ENCODE measurements at places on chromosomes 16 and 17.

DNA sequence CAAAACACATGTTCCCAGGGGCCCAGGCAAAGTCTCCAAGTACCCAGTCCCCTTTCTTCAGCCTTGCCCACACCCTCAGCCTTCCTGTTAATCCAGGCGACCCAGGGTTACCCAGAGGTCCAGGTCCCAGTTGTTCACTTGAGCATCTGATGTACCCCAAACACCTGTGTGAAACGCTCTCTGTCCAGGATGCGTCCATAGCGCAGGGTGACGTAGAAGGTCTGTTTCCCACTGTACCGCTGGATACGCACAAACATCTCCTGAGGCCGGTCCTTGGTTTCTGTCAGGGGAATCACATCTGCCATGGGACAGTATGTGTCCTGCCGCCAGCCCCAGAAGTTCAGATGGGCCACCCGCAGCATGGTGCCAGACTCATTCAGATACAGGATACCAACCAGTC lies 1.6 kb downstream of the TMEM186 start:
- DNase-seq: no peak

DNA sequence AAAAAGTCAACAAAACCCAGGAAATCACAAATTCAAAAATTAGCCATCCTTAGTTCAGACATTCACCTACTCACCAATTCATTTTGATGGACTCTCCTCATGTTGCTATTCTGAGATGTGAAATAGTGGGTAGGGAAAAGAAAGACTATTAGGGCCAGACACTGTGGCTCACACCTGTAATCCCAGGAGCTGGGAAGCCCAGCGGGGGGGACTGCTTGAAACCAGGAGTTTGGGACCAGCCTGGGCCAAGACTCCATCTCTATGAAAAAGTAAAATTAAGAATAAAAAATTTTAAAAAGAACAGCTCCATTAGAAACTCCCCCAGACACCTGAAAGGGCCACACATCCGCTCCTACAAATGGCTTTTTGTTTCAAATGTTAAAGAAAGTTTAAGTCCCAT lies 21.4 kb downstream of the UBE2O start:
- no peak for DNase-seq

GRCh38 chr16:14365200-14365851 lies 264.7 kb downstream of the PARN start:
- DNase-seq: no peak

DNA sequence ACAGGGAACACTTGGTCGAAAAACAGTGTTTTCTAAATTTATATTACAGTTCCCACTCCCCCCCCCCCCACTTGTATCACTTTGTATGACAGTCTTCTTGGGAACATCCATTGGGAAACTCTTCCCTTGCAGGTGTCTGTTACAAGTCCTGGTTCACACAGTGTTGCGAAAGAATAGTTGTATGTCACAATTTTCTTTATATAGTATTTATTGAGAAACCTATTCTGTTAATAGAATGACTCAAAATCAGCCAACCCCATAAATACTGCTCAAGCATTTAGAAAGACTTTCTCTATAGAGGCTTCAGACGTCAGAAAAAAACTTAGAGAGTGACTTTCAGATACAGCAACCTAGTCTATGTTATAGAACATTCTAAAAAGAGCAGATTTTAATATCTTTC lies 414.4 kb downstream of the WWOX start:
- DNase-seq: no peak

DNA sequence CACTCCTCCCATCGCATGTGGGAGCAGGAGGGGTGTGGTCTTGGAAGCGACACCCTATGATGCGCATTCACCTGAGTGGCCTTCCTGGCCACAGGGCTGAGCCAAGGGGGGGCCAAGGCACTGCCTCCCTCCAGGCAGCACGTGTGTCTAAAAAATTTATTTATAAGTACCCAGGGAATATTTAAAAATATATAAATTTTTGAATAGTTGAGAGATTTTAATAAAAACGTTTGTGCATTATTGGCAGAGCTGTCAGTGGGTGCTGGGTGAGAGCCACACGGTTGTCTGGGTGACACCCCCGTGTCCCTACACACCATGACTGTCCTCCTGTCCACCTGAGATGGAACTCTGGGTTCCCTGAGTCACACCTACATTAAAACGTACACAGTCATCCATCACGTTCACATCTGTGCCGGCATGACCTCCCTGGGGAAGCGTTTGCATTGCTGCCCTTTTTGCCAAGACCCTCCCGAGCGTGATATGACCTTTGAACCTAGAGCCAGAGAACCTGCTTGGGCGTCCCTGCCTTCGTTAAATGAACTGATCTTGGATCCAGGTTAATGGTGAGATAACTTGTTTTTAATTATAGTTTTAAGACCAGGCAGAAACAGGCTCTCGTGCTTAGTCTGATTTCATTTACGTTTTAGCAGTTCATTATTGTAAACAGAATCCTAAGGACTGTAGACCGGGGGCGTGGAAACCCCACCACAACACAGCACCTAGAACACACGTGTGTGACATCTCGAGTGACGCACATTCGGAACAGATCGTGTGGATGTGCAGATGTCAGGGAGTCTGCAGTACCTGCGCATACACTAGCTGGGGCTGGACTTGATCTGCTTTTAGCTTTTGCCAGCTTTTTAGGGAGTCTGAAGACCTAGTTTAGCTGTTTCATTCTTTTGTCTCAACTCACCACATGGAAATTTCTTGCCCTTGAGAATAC lies 192.8 kb upstream of the CHMP6 start:
- no peak for DNase-seq

GRCh38 chr16:51085271-51085670 lies 65.8 kb downstream of the SALL1 start:
- DNase-seq: no peak

DNA sequence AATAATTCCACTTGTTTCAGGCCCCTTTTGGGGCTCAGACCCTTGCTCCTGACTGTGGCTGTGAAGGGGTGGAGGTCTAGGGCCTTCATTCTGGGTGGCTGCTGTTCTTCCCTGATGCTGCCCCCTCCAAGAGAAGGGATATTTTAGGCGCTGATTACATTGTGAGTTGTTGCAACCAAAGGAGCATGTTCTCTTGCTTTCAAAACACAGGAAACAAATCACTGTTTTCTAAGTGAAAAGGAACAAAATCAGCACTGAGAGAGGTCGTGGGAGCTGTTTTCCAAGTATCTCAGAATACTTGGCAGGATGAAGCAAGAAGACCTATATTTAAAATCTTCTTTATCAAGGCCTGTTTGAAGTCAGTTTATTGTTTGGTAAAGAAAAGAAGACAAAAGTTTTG lies 25.3 kb upstream of the SEC14L1 start:
- no peak for DNase-seq

GRCh38 chr17:17696882-17697633 lies 15.8 kb downstream of the RAI1 start:
- no peak for DNase-seq

- no peak for DNase-seq
Measured at GRCh38 chr16:59121411-59122261, 387.5 kb upstream of the GOT2 start.

GRCh38 chr17:77822302-77823030 lies 136.0 kb upstream of the TNRC6C start:
- no peak for DNase-seq
